Stimulated activated memory B cell treated with anti-CD40 and anti-IgM and Interleukin-4, amounts not matched to agents 10 μg/mL and 1 μg/mL and 100 μg/mL, for 72 hours (primary cell): ENCODE measurements at places on chromosomes 11 and 22.

- no peak for ATAC-seq
These were observed 17.6 kb downstream of the F2 start for GRCh38 chr11:46736615-46737014.

DNA sequence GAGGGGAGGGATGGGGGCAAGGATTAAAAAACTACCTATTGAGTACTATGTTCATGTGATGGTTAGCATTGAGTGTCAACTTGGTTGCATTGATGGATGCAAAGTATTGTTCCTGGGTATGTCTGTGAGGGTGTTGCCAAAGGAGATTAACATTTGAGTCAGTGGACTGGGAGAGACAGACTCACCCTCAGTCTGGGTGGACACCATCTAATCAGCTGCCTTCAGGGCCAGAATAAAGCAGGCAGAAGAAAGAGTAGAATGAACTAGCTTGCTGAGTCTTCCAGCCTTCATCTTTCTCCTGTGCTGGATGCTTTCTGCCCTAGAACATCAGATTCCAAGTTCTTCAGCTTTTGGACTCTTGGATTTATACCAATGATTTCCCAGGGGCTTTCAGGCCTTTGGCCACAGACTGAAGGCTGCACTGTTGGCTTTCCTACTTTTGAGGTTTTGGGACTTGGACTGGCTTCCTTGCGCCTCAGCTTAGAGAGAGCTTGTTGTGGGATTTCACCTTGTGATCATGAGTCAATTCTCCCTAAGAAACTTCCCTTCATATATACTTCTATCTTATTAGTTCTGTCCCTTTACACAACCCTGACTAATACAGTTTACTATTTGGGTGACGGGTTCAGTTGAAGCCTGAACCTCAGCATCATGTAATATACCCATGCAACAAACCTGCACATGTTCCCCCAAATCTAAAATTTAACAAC, 70.2 kb downstream of the MTNR1B start:
- no peak for ATAC-seq

- no peak for ATAC-seq
These were observed 6.2 kb upstream of the CDK2AP2 start for GRCh38 chr11:67514116-67514515.

- no peak for ATAC-seq
These were observed 1.4 kb downstream of the SIGIRR start for GRCh38 chr11:413120-414081.

DNA sequence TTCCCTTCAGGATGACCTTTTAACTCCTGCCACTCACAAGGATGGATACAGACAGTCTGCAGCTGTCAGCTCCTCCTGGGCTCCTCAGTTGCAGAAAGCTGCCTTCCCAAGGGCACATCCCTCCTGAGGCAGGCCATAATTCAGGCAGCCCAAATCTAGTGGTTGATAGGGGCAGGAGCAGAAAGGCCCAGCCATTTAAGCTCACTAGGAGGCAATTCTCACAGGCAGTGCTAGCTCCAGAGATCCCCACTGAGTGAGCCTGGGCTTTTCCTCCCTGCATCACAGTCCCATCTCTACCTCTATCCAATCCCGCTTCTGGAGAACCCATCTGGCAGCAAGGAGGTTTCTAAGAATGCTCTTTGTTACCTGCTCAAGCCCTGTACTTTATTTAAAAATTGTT, 200.6 kb downstream of the ARHGAP42 start:
- ATAC-seq: no peak
